Stimulated activated CD8-positive, alpha-beta memory T cell treated with anti-CD3 and anti-CD28 coated beads, Interleukin-15, amount 100 ng/mL, for 24 hours (primary cell): ENCODE measurements at places on chromosomes 11 and 22.

- no peak for DNase-seq
These were observed 12.2 kb downstream of the PARVG start for GRCh38 chr22:44192816-44193534.

DNA sequence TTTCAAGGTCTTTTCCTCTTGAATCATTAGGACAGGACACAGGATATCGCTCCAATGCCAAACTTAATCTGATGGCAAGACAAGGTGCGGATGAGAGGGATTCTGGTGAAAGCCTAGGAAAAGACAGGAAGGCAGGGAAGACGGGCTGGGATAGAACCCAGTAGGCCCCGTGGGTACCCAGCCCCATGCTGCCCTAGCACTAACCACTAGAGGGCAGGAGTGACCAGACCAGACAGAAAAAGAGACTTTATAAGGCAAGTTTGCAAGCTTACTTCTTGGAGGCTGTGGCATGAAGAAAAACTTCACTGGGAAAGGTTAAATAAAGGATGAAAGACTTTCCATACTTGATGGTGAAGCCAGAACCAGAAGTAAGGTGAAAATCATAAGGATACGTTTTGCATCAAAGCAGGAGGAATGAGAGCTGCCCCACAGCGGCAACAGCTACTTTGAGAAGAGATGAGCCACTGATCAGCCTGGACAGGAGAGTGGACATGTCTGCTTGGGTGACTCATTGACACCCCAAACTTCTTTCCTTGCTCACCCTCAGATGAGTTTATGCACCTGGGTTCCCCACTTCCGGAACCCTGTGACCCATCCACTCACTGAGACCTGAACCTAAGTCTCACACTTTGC lies 39.8 kb downstream of the SYN3 start:
- DNase-seq: no peak

DNA sequence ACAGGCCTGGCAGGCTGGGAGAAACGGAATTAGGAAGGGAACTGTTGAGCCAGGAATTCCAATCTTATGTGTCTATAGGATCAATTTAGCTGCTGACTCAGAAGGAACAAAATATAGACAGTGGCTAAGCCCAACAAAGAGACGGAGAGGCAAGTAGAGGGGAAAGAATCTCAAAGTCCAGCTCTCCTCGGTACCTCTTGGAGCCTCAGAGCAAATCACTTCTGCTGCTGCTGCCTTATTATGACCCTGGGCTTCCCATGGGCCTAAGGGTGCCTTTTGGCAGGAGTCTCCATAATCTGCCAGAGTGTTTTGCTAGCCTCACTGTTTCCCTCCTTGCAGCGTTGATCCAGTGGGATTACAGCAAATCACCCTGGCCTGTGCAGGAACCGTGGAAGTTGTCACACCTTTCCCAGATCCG lies 31.7 kb downstream of the PAX6 start:
- DNase-seq: no peak

GRCh38 chr22:29798801-29799200 lies 31.6 kb downstream of the UQCR10 start:
- no peak for DNase-seq

DNA sequence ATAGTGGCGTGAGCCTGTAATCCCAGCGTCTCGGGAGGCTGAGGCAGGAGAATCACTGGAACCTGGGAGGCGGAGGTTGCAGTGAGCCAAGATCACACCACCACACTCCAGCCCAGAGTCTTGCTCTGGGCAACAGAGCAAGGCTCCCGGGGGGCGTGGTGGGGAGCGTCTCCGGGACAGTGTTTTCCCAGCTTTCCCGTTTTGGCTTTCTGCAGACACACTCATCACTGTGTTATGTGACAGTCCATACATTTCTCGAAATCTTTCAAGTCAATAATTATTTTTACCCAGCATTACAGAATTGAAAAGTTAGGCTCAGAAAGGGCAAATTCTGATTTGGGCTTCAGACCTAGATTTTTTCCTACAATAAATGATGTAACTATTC lies 31.7 kb downstream of the NEAT1 start:
- DNase-seq: no peak

DNA sequence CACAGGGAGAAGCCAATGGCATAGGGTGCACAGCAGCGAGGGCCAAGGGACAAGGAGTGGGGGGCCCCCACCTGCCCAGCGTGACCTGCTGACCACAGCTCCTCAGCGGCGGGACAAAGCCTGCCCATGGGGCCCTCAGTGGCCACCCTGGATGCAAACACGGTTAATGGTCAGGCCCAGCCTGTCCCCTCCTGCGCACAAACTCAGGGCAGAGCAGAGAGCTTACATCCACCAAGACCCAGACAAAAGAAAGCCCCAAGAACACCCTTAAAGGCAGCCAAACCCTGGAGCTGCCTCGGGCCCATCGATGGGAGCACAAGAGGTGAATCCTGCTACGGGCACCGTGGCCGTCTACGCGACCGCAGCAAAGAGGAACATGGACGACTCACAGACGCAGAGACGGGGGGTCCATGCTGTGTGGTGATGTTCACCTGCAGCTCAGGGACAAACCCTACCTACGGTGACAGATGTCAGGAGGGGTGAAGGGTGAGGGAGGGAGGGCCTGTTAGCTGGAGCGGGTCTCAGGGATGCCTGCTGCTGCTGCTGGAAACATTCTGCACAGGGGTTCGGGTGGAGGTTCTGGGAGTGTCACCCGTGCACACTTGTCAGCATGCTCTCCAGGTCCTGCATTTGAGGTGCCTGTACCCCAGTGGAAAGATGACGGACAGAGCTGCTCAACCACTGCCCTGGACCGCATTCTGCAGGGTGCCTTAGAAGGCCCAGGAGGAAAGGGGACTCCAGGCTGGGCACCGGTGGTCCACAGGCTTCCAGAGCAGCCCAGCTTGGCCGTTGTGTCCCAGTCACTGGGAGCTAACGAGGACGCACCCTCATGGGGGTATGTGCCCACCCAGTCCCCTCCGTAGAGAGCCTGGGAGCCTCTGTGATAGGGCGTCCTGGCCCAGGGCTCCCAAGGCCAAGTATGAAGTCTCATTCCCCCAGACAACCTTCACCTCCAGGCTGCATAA lies 11.6 kb downstream of the ASCL2 start:
- DNase-seq: no peak

GRCh38 chr11:17026487-17027082 lies 12.4 kb upstream of the PLEKHA7 start:
- DNase-seq: no peak

GRCh38 chr22:38753948-38754750 lies 1.6 kb downstream of the SUN2 start:
- DNase-seq: no peak

GRCh38 chr11:77442394-77443053 lies 31.4 kb downstream of the PAK1 start:
- DNase-seq: no peak

- DNase-seq: no peak
These were observed 56.9 kb upstream of the PRR5 start for GRCh38 chr22:44645083-44645482.

DNA sequence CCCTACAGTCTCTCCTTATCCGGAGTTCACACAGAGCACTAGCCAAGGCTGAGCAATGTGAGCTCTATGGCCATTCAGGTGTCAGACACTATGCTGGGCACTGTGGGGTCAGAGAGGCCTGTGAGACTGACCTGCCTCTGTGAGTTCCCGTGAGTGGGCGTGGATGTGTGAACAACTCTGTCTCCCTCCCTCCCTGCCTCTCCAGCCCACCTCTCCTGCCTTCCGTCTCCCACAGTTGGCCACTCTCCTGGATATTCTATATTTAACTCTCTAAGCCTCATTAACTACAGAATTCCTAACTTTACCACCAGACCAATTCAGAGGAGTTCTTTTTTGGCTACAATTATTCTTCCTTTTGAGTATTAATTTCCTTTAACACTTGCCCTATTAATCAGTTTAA lies 191.6 kb upstream of the NCAM1 start:
- DNase-seq: no peak

GRCh38 chr11:107916671-107917241 lies 11.5 kb upstream of the RAB39A start:
- no peak for DNase-seq

GRCh38 chr11:10066441-10066840 lies 227.6 kb downstream of the SBF2 start:
- no peak for DNase-seq

- DNase-seq: no peak
These were observed 184.9 kb downstream of the SBF2 start for GRCh38 chr11:10108915-10109680.

DNA sequence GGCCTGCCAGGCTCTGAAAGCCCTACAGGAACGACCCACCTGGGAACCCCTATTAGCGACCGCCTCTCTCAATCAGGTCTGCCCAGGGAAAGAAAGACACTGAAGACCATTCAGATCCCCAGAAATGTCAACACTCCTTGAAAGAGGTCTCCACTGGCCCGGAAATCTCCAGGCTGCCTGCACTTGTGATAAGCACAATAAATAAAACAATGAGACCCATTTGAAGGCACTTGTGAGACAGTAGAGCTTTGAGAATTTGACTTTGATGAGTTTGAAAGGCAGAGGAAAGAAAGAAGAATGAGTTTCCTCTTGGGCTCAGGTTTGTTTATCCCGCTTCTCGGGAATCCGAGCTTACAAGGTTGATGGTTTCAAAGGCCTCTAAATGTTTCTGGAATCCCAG lies 416.3 kb downstream of the BUD13 start:
- DNase-seq: no peak

GRCh38 chr11:65861165-65861505 lies 902 bp downstream of the MUS81 start:
- no peak for DNase-seq

- peak; percentile 21 for DNase-seq
These were observed 31.5 kb downstream of the KIAA0930 start for GRCh38 chr22:45208993-45209838.

GRCh38 chr11:48055292-48056132 lies 75.2 kb downstream of the PTPRJ start:
- peak; percentile 13 for DNase-seq

GRCh38 chr11:73931039-73931645 lies 19.7 kb upstream of the DNAJB13 start:
- no peak for DNase-seq

- no peak for DNase-seq
These were observed 15.2 kb downstream of the SCARF2 start for GRCh38 chr22:20422271-20423007.

DNA sequence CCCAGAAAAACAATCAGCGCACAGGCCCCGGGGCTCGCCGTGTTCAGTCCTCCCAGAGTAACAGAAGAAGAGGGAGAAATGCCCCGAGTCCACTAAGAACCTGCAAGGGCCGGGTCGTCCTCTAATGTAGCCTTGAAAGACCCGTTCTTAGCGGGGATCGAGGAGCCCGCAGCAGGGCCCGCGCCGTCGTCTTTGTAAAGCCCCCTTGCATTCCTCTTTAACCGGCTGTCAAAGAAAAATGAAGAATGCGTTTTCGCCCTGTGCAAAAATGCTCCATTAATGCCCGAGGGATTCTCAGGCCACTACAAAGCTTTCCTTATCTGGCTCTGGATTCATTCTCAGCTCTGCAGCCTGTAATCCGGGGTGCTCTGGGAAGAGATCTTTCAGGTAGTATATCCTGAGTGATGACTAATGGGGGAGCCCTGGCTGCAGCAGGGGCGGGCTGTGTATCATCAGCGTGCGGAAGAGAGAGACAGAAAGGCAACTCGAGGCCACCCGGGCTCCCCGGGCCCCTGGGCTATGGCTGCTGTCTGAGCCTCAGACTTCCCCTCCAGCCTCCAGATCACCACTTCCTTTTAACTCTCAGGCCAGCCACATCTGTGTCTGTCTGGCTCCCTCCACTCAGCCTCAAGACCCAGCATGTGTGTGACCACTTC lies 78.2 kb downstream of the FBLN1 start:
- no peak for DNase-seq

GRCh38 chr22:19722982-19723231 lies 432 bp upstream of the GP1BB start:
- DNase-seq: no peak

DNA sequence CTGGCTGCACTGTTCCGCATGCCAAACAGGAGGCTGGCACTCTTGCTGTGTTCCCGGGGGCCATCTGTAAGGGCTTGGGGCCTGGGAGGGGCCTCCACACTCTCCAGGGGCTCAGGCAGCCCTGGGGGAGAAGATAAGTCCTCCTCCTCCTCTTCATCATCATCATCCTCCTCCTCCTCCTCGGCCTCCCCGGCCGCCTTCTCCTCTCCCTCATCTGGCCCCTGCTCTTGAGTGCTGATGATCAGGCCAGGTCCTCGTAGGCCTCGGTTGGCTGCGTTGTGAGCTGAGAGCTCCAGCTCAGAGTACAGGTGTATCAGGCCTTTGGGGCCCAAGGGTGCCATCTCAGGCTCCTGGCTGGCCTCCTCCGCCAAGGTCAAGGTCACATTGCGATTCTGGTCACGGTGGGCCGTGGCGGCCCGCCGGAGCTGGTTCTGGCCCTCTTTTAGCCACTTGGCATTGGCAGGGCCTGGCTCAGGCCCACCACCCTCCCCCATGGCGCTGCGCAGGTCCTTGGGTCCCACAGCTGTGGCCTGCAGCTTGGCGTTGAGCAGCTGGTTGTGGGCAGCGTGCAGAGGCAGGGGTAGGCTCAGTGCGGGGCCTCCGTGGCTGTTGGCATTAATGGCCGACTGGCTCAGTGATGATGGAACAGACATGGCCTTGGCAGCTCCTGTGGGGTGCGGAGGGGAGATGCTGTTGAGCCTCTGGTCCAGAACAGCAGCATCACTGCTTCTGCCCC lies 8.0 kb downstream of the APBB1 start:
- DNase-seq: no peak

DNA sequence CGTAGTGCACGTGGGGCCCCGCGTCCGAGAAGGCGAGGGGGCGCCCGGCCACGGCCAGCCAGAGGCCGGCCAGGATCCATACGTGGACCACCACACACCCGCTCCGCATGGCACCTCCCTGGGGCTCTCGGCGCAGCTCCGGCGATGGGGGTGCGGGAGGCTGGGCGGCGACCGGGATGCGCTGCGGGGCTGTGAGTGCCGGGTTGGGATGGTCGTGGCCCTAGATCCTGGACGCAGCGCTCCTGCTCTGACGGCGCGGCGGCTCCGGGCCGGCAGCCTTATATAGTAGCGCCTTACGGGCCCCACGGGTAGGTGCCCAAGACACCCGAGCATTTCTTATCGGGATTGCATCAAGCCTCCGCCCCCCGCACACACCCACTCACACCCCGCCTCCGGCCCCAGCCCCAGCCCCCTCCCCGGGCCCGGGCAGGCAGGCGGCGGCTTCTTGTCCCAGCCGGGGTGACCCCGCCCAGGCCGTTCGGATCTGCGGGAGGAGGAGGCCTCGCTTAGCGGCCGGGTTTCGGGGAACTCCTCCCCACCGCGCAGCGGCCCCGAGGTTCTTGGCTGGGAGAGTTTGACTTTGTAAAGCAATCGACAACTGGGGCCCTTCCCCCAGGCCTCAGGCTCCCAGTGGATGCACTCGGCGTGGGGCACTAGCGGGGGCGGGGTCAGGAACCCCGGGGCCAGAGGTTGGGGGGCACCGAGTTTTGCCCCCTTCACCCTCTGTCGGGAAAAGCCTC lies at the start of gene FGF19:
TSS of gene FGF19 (minus strand) at position 255 of the 740 bp plus-strand sequence. CDS start at position 109, 146 bp downstream.
- DNase-seq: no peak

- no peak for DNase-seq
These were observed 460.9 kb downstream of the METTL15 start for GRCh38 chr11:28569106-28569505.

- DNase-seq: no peak
These were observed 43.8 kb downstream of the TRIOBP start for GRCh38 chr22:37740455-37741311.
